Germinal center (tissue), 1 donor: ENCODE measurements at places on chromosomes 12 and 14.
A peak's percentile ranks its signal among the peaks of the same experiment; 100 is the strongest.

DNA sequence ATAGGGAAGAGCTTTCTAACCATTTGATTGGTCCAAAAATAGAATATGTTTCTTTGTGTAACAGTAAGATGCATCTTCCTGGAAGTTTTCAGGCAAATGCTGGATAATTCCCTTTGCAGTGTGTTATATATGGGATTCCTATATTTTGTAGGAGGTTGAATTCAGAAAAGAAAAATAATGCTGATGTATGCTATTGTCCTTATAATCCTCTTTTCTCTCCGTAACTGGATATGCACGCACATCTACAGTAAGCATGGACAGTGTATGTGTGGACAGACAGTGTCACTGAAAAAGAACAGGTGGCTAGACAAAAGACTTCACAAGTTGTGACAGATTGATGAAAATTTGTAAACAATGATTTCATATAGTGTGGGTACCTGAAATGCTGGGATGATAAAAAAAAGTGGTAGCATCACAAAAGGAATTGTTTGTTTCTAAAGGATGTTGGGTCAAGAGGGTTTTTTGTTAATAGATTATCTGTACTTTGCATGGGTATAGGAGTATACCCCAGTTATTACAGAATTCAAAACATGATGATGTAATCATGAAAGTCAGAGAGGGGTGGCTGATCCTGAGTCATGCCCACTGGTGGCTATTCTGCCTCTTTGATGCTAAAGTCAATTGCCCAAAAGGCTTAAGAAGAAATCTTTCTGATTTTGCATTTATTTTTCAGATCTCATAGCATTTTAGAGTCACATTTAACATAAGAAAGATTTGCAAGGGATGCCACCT, 160.7 kb upstream of the TMTC1 start:
- DNase-seq, result no peak

- DNase-seq, result no peak
Observed at GRCh38 chr12:130998136-130998535, 44.4 kb downstream of the ADGRD1 start.

DNA sequence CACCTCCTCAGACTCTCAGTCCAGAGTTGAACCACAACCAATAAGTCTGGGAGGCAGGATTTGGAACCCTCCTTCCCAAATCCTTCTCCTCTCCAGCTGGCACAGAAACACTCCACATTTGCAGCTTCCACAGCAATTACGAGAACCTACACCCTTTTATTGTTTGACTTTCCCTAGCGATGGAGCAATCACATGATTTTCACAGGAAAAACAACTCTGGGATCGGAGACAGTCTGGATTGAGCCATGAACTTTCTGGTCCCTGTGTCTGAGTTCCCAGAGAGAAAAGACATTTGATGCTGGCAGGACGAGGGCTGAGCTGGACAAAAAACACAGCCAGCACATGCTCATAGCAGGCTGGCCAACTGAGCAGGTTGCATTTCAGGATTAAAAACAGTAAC, 49.0 kb upstream of the STON2 start:
- DNase-seq, result no peak

- no peak for DNase-seq
Observed at GRCh38 chr12:29610473-29611170, 113.1 kb upstream of the OVCH1 start.

DNA sequence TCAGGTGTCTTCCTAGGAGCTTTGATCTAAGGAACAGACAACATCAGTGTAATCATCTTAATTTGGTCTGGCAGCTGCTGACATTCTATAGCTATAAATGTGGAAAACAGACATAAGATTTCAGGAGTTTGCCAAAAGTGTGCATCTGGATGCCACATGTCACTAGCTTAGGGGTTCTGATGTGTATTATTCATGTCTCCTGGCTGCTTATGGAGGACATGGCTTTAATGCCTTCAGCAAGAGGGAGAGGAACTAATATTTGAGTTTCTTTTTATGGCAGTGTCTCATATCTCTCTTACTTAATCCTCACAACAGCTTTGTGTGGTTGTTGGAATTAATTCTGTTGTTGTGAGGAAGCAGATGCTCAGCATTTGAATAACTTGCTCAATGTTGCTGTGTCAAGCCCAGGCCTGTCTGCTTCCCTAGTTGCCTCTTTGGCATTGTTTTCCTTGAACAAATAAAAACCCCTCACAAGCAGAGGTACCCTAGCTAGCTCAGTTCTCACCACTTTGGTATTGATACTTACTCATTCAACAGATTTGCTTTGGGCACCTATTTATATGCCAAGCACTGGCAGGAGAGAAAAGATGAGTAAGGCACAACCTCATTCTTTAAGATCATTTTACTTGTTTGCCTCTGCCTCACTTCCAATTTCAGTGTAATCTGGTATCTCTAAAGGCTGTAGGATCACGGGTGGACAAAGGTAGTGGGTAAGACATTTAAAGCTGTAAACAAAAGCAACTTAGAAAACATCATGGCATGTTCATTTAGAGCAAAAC, 39.8 kb upstream of the EID3 start:
- DNase-seq, result no peak

DNA sequence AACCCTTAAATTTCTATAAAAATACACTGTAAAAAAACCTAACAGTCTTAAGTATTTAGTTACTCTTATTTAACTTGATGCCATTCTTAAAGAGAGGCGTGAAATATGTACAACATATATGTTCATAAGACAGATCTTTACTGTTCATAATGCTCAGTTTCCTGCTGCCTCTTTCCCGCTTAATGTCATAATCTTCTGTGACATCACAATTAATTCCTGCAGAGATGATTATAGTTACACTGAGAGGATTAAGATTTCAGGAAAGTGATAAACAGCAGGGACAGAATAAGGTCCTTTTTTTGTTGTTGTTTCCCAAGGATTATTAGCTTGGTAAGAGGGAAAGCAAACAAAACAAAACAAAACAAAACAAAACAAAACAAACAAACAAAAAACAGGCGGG, 801.4 kb downstream of the FLRT2 start:
- no peak for DNase-seq

- DNase-seq, result no peak
Observed at GRCh38 chr12:27535318-27535717, 11.3 kb downstream of the PPFIBP1 start.

DNA sequence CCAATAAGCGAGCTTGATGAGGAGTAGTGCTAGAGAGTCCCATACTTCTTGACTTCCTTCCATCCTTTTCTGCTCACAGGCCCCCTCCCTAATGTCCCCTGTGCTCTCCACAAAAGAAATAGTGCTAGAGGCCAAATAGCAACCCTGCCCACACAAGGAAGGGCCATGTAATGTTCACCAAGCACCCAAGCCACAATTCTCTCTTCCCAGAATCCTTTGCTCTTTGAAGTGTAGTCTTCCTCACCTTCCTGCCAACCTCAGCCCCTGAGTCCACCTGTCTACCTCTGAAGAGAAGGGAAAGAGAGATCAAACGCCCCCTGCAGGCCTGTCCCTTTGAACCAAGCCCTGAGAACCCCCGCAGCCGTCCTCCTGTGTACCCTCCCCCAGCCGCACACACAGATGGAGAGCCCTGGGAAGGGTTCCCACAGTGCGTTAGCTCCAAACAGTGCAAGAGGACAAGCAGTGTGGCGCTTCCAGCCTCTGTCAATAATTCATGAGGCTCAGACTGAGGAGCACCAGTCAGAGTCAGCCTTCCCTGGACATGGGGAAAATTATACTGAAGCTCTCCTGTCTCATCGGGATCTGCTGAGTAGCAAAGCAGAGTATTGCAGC, 1.9 kb upstream of the DHRS4 start:
- no peak for DNase-seq

DNA sequence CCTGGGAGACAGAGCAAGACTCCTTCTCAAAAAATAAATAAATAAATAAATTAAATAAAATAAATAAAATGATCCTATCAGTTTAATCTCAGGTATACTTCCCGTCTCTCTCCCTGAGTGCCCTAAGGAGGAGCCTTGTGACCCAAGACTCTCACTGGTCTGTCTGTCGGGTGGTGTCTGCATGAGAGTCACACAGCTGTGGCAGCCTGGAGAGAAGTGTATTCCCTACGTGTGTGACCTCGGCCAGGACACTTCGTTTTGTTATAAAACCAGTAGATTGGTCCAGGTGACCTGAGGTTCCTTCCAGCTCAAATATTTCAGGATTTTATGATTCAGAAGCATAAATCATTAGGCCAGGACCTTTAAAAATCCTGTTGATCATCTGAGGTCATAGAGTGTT, 4.8 kb downstream of the SYNE3 start:
- no peak for DNase-seq

- DNase-seq, result no peak
Observed at GRCh38 chr14:33938131-33938949, 12.5 kb downstream of the EGLN3 start.

GRCh38 chr14:93830753-93831461, 42.6 kb upstream of the PRIMA1 start:
- no peak for DNase-seq

DNA sequence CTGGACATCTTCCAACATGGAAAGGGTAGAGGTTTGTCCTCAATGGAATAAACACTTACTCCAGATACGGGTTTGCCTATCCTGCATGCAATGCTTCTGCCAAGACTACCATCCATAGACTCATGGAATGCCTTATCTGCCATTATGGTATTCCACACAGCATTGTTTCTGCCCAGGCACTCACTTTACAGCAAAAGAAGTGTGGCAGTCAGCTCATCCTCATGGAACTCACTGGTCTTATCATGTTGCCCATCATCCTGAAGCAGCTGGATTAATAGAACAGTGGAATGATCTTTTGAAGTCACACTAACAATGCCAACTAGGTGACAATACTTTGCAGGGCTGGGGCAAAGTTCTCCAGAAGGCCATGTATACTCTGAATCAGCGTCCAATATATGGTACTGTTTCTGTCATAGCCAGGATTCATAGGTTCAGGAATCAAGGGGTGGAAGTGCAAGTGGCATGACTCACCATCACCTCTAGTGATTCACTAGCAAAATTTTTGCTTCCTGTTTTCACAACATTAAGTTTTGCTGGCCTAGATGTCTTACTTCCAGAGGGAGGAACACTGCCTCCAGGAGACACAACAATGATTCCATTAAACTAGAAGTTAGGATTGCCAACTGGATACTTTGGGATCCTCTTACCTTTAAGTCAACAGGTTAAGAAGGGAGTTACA, 140.4 kb downstream of the SLC35F4 start:
- DNase-seq, result no peak

DNA sequence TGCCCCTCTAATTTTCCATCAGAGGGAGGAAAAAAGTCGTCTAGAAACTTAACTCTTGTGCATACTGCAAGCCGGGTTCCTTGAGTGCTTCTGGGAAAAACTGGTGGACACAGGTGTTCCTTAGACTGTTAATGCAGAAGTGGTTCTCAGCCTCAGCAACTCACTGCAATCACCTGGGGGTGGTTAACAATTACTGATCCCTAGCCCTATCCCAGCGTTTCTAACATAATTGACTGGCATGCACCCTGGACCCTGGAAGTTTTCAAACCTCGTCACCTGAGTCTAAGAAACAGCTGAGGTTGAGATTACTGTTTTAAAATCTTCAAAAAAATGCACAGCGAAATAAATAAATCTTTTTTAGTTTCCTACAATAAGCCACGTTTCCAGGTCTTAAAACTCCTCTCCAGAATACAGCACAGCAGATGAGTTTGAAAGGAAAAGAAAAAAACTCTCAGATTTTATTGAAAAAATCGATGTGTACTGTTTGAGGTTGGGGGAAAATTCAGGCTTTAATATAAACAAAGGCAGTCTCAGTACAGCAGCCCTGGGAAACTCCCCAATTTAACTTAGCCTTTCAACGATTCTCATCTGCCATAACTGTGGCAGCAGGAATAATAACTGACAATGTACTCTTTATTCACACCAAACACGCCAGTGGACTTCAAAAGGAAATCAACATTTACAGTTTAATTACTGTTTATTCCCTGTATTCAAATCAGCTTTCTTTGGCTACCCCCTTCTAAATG, 45.4 kb downstream of the PHLDA1 start:
- DNase-seq, result no peak

- DNase-seq, result no peak
Observed at GRCh38 chr12:48001505-48002413, 2.5 kb downstream of the COL2A1 start.

- no peak for DNase-seq
Observed at GRCh38 chr14:72850360-72850759, 43.5 kb downstream of the DPF3 start.

GRCh38 chr14:53655080-53655785, 301.4 kb downstream of the BMP4 start:
- DNase-seq, result no peak

DNA sequence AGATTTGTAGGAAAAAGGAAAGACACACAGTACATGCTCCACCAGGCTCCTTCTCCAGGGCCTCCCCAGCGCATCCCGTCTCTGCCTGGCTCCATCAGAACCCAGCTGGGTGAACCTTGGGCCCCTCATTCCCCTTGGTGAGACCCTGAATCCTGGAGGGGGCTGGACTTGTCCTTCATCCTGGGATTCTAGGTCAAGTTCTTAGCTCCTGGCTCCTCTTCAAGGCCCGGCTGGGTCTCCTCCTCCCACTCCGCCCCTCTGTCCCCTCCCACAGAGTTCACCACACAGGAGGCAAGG, 49.2 kb downstream of the PSMA6 start:
- DNase-seq, result no peak

DNA sequence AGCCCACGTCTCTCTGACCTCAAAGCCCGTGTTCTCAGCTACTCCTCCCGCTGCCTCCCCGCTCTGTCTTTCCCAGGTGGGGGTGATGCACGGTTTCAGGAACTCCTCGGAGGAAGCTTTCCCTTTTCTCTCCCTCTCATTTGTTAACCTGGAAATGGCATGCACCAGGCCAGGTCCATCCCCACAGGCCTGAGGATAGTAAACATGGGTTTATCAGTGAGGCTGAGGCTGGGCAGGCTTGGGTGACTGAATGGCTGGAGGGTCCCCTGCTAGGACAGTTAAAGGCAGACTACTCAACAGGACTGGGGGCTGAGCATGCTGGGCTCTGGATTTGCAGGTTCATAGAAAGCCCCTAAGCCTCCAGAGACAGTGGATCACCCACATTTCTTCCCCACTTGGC, 7.6 kb downstream of the WSCD2 start:
- DNase-seq, result no peak

- DNase-seq, result no peak
Observed at GRCh38 chr14:45104561-45104960, 20.6 kb downstream of the PRPF39 start.

GRCh38 chr12:25248137-25248536, 2.6 kb downstream of the KRAS start:
- DNase-seq, result no peak

GRCh38 chr14:89444044-89444443, 27.0 kb upstream of the FOXN3 start:
- DNase-seq, result peak; percentile 44

DNA sequence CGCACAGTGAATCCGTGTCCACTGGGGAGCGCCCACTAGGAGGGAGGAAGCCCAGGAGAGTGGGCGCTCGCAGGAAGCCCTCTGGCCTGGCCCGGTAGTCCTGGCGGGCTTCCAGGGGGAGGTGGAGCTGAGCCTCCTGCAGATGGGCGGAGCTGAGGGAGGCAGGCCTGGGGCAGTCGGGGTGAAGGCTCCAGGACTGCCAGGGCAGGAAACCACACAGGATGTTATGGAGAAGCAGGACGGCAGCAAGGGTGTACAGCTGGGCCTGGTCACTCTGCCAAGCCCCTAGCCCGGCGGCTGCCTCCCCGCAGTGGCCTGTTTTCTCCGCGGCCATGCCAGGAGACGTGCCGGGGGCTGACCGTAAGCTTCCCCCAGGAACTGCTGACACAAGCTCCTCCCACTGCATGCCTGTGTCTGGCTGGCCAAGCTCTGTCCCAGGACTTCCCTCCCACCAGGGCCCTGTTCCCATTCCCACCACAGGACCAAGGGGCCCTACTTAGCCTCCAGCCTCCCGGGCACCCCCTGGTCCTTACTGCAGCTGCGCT, 143.4 kb upstream of the C14orf180 start:
- no peak for DNase-seq
